ENCODE measurements at places on chromosomes 7 and 10. TPM values are rescaled to one million over a fixed set of nuclear protein-coding genes. Genes with fewer than 3 reads are reported as not detected.

GRCh38 chr10:61628151-61628874, 34.4 kb upstream of the CABCOCO1 start:
- H3K4me1 ChIP-seq, result no peaks in the 10 kb centered on the region
- no peak overlapping the region for H3K4me3 ChIP-seq
- no peaks in the 10 kb centered on the region for H3K27me3 ChIP-seq

DNA sequence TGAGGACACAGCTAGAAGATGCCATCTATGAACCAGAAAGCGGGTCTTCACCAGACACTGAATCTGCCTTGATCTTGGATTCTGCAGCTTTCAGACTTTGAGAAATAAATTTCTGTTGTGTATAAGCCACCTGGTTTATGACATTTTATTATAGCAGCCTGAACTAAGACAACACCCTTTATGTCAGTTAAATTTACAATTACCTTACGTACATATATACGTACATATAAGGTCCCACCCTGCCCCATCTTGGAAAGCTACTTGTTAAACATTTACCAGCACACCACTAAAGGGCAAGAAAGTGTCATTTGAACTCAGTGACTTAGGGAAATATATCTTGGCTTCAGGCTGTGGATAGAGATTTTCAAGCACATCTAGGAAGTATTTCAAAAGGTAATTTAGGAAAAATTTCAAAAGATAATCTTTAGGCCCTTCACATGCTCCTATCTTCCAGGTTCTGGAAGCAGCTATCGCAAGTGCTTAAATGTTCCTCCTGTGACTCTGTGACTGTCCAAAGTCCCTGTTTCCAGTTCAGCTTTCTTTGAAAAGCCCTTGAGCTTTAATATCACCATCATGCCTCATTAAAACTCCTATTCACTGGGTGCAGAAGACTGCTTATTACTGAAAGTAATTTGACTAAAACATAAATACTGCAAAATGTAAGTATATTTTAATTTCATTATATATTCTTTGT, 9.6 kb upstream of the SRI start:
- H3K4me3 ChIP-seq, result no peak overlapping the region
- no peaks in the 10 kb centered on the region for H3K36me3 ChIP-seq
- H3K27ac ChIP-seq, result no peak overlapping the region
- no peaks in the 10 kb centered on the region for H3K27me3 ChIP-seq
- no peaks in the 10 kb centered on the region for H3K4me1 ChIP-seq

DNA sequence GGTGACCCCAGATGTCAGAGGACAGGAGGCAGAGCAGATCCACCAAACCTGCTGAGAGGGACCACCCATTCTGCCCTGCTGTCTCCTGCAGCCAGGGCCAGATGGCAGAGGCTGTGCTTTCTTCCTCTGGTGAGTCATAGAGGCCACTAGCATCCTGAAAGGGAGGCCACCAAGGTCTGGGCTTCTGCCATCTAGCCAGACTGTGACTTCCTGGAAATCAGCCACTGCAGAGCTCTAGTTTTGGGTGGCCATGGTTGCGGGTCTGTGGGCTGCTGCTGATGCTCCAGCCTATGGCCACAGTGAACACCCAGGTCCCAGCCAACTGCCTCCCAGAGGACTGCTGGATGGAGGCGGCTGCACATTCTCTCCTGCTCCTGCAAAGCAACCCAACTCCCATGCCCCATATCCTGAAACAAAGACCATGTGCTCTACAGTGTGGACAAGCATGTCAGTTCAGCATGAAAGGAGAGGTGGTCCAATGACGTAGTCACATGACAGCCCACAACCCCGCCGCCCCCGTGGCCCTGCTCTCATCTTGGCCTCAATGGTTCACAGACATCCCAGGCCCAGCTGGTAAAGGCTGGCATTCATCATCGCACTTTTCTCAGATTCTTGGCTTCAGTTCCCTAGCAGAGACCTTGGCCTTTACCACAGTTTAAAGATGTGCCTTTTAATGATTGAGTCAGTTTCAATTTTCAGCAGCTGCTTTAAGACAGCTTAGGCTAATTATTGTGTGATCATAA, 73.9 kb upstream of the CXCL12 start:
- no peak overlapping the region for H3K4me3 ChIP-seq
- peaks cover 30% of the 10 kb centered on the region for H3K4me1 ChIP-seq
- DNase-seq, result peak; percentile 30
- no peaks in the 10 kb centered on the region for H3K27me3 ChIP-seq

GRCh38 chr10:46544989-46545791, 11.3 kb downstream of the GPRIN2 start:
- no peak overlapping the region for H3K4me3 ChIP-seq
- no peak overlapping the region for H3K27ac ChIP-seq
- no peak for DNase-seq
- no peaks in the 10 kb centered on the region for H3K36me3 ChIP-seq

CALML3 gene
- total RNA-seq, result not detected

DNA sequence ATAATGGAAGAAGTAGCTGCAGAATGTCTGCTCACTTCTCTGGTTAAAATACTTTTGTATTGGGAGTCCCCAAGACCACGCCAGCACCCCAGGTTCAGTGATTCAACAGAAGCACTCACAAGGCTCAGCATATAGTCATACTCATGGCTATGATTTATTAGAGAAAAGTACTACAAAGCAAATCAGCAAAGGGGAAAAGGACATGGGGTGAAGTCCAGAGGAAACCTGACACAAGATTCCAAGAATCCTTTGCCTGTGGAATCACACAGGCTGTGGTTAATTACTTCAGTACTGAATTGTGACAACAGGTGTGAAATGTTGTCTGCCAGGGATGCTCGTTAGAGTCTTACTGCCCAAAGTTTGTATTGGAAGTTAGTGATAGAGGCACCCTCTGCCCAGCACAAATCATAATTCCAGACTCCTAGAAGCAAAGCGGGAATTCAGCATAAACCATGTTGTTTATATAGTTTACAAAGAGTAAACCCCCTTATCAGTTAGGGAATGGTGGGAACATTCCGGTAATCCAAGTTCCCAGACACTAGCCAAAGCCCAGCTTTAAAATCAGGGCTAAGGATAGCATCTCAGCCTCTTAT, 79.4 kb downstream of the HYCC1 start:
- DNase-seq, result peak; percentile 39
- H3K27ac ChIP-seq, result no peak overlapping the region
- no peaks in the 10 kb centered on the region for H3K36me3 ChIP-seq
- H3K4me1 ChIP-seq, result peaks cover 9% of the 10 kb centered on the region
- no peak overlapping the region for H3K4me3 ChIP-seq

ASB13 gene
- 8.0 TPM for total RNA-seq

GPR15LG gene
- total RNA-seq, result not detected

- no peaks in the 10 kb centered on the region for H3K36me3 ChIP-seq
- no peak overlapping the region for H3K4me3 ChIP-seq
- no peaks in the 10 kb centered on the region for H3K27me3 ChIP-seq
- H3K27ac ChIP-seq, result no peak overlapping the region
Observed at GRCh38 chr10:75950997-75951589, 519.7 kb downstream of the LRMDA start.

- no peak overlapping the region for H3K4me3 ChIP-seq
- DNase-seq, result no peak
- H3K4me1 ChIP-seq, result no peaks in the 10 kb centered on the region
- no peaks in the 10 kb centered on the region for H3K27me3 ChIP-seq
Observed at GRCh38 chr7:126988022-126988421, 264.7 kb downstream of the GRM8 start.

CHN2 gene
- 10.2 TPM for total RNA-seq

- peaks cover 31% of the 10 kb centered on the region for H3K36me3 ChIP-seq
- peaks cover 61% of the 10 kb centered on the region for H3K4me1 ChIP-seq
- no peaks in the 10 kb centered on the region for H3K27me3 ChIP-seq
- DNase-seq, result peak; percentile 35
- no peak overlapping the region for H3K4me3 ChIP-seq
- peak overlapping the region; percentile 51 for H3K27ac ChIP-seq
Observed at GRCh38 chr10:119443970-119444660, 98.4 kb downstream of the RGS10 start.

- no peak overlapping the region for H3K27ac ChIP-seq
- H3K4me3 ChIP-seq, result no peak overlapping the region
- no peaks in the 10 kb centered on the region for H3K4me1 ChIP-seq
- no peaks in the 10 kb centered on the region for H3K36me3 ChIP-seq
- no peak for DNase-seq
Observed at GRCh38 chr7:119421657-119422056, 851.3 kb upstream of the KCND2 start.

GRCh38 chr7:148371280-148371937, 219.2 kb upstream of the C7orf33 start:
- no peak overlapping the region for H3K4me3 ChIP-seq
- H3K27me3 ChIP-seq, result no peaks in the 10 kb centered on the region

GRCh38 chr7:44882899-44883298, 2.4 kb downstream of the PURB start:
- H3K36me3 ChIP-seq, result peaks cover 19% of the 10 kb centered on the region
- H3K27ac ChIP-seq, result no peak overlapping the region
- H3K27me3 ChIP-seq, result no peaks in the 10 kb centered on the region
- H3K4me1 ChIP-seq, result peaks cover 31% of the 10 kb centered on the region

GRCh38 chr10:7407368-7408290, 3.2 kb downstream of the SFMBT2 start:
- H3K36me3 ChIP-seq, result no peaks in the 10 kb centered on the region
- peaks cover 47% of the 10 kb centered on the region for H3K27me3 ChIP-seq
- H3K27ac ChIP-seq, result peak overlapping the region; percentile 89
- DNase-seq, result peak; percentile 89
- H3K4me3 ChIP-seq, result peak overlapping the region; percentile 82

DNA sequence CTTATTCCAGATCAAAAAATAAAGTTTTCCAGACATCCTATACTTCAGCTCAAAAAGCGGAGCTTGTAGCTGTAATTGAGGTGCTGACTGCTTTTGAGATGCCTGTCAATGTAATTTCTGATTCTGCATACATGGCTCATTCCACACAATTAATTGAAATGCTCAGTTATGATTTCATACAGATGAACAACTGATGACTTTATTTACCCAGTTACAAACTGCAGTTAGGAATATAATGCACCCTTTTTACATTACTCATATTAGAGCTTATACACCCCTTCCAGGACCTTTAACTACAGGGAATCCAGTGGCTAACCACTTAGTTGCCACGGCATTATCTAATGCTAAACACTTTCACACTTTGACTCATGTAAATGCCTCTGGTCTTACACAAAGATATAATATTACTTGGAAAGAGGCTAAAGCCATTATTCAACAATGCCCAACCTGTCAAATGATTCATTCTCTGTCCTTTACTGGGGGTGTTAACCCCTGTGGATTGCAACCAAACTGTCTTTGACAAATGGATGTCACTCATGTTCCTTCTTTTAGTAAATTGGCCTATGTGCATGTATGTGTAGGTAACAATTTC, 147.3 kb downstream of the ZNF33B start:
- no peak overlapping the region for H3K4me3 ChIP-seq
- H3K27me3 ChIP-seq, result no peaks in the 10 kb centered on the region
- no peak overlapping the region for H3K27ac ChIP-seq
- H3K36me3 ChIP-seq, result no peaks in the 10 kb centered on the region
- H3K4me1 ChIP-seq, result no peaks in the 10 kb centered on the region

GRCh38 chr10:17643339-17643754, 604 bp upstream of the STAM start:
- peak overlapping the region; percentile 85 for H3K4me3 ChIP-seq
- DNase-seq, result no peak
- no peaks in the 10 kb centered on the region for H3K36me3 ChIP-seq
- H3K27ac ChIP-seq, result peak overlapping the region; percentile 99

DNA sequence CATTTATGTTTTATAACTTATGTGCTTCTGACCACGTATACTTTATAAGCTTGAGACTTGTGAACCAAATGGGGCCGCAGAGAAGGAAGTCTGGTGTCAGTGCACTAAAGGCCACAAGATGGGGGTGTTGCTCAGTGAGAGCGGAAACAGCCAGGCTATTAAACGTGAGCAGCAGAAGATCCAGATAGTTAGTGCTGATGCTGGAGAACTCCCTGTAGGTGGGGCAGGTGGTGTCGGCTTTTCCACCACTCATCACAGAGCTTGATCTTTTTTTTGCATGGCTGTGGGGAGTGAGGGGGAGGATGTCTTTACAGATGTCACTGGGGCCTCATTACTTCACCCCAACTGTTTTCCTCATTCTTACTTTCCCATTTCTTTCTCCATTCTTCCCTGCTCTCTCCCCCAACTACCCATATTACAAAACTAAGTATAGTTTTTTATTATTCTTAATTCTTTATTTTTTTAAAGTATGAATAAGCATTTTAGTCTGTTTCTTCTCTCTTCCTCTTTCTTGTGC, 34.7 kb downstream of the ACADSB start:
- H3K27ac ChIP-seq, result no peak overlapping the region
- H3K4me3 ChIP-seq, result no peak overlapping the region
- peaks cover 17% of the 10 kb centered on the region for H3K36me3 ChIP-seq
- no peaks in the 10 kb centered on the region for H3K4me1 ChIP-seq
- no peaks in the 10 kb centered on the region for H3K27me3 ChIP-seq

MYL10 gene
- total RNA-seq, result 14.8 TPM

DNA sequence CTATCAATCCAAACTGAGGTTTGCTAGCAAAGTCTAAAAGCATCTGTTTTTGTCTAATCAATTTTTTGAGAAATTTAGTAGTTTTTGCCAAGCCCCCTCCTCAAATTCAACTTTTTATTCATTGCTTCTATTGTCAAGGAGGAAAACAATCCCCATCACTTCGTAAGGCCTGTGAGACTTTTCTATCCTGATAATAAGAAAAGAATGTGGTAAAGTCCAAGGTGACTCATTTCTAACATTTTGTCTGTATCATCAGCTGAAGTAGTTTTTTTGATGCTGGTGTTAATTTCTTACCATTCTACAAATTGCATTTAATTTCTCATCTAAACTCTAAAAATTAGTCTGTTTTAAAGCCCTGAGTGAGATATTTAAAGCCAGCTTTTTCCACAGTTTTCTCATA, 11.7 kb downstream of the ANK3 start:
- no peaks in the 10 kb centered on the region for H3K36me3 ChIP-seq
- no peaks in the 10 kb centered on the region for H3K4me1 ChIP-seq

DNA sequence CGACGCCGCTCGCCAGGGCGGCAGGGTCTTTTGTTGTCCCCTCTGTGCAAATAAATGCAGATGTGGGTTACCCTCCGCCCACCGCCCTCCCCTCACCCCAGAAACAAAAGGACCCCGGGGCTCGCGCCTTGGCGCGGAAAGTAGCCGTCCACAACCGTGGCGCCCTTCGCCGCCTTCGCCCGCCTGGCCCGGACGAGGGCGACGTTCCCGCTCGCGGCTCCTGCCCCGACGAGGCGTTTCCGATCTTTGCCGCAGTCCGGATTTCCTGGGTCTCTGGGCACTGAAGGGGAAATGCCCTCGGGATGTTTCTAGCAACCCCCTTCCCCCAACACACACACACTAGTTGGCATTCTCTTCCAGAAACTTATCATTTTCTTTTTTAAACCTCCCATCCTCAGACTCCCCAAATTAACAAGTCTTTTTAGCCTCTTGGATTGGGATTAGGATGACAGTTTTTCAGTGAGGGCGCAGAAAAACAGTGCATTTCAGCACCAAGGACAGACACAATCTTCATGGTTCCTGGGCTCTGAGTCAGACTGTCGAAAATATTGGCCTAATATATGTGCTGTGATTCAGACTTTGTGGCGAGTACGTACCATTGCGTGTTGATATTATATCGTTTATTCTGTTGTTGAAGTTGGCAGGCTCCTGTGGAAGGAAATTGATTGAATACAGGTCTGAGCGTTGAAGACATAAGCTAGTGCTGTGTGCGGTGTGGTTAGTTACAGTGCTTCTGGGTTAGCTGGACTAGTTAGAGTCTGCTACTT, 771 bp downstream of the PHYHIPL start:
- H3K4me1 ChIP-seq, result peaks cover 13% of the 10 kb centered on the region
- peak; percentile 93 for DNase-seq
- H3K27ac ChIP-seq, result no peak overlapping the region
- peak overlapping the region; percentile 46 for H3K4me3 ChIP-seq
- H3K27me3 ChIP-seq, result peaks cover 17% of the 10 kb centered on the region
- H3K36me3 ChIP-seq, result no peaks in the 10 kb centered on the region

- H3K4me1 ChIP-seq, result peaks cover 48% of the 10 kb centered on the region
- H3K27me3 ChIP-seq, result no peaks in the 10 kb centered on the region
- DNase-seq, result no peak
- H3K27ac ChIP-seq, result no peak overlapping the region
Observed at GRCh38 chr10:73872190-73872710, 2.1 kb downstream of the CAMK2G start.

PTN gene
- total RNA-seq, result 73.8 TPM

Measured in muscle of leg (tissue), 16 donors.